ENCODE measurements at places on chromosomes 6 and 20.

DNA sequence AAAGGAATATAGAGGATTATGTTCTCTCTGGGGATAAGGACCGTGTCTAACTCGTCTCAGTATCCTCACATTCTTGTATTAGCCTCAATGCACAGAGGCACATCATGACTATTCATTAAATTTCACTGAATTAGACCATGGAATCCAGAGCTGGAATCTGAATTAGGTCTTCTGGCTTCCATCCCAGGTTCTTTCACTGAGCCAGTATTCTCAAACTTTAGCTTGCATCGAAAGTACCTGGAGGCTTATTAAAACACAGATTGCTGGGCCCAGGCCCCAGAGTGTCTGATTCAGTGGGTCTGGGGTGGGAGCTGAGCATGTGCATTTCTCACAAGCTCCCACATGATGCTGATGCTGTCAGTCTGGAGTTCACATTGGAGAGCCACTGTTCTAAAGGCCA lies 142.0 kb downstream of the UST start:
- no peak for DNase-seq

DNA sequence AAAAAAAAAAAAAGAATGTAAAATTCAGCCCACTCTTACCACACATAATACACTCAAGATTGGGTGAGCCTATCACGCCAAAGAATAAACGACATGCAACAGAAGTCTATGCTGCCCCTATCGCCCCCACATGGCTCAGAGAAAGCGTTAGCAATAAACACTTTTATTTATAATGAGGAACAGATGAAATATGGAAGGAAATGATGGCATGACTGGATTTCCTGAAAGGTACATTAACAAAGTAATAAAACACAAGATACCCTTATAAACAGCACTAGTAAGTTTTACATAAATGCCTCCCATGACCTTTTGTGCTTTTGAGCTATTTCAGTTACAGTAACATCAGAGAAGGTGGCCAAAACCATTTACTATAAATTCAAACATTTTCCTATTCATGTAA lies 71.4 kb upstream of the SCAF8 start:
- DNase-seq, result no peak

DNA sequence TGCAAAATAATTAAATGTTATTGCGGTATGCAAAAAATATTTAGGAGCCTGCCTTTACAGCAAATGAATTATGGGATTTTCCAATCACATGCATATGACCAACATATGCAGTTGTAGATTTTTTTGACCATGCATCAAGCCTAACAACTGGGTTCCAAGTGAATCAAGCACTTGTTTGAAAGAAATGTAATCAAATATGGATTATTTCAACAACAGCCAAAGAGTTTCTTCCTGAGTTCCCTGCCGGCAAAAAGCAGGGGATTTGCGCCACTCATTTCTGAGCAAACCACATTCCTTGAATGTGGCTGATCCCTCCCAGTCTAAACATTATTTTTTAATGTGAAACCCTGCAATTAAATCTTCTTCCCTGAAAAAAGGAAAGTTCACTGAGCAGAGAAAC lies 100.1 kb upstream of the ADTRP start:
- DNase-seq, result no peak

GRCh38 chr6:70413992-70414494 lies 735 bp downstream of the FAM135A start:
- no peak for DNase-seq

GRCh38 chr6:150730801-150731457 lies 131.2 kb downstream of the PLEKHG1 start:
- no peak for DNase-seq

DNA sequence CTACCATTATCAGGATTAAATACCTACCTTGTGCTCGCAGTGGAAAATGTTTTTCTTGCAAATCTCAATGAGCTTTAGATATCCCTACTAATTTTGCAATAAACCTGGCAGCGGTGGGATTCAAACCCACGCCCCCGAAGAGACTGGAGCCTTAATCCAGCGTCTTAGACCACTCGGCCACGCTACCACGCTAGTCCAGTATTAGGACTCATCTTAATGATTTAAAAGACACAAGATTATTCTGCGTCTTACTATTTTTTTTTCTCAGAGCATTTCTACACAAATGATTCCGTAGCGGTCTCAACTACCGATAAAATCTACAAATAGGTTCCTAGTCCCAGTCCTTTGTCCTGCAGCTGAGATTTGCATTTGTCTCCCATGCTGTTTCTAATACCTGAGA lies 35.2 kb upstream of the ZSCAN23 start:
- DNase-seq, result no peak

DNA sequence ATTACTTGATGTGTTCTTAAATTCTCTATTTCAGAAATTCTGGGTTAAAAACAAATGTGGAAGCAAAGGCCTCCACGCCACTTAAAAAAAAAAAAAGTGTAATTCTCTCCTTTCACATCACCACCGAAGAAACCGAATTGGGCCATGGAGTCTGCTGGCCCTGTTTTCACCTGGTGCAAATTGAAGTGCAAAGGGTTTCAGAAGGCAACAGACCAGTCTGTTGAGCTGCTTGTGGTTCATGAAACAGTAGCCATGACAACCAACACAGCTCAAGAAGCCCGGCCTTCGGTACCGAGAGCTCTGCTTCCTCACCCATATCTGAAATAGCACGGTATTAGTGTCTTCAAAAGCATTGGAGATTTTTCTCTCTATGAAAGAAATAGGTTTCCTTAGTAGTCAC lies 63.1 kb downstream of the GMPR start:
- DNase-seq, result no peak

- no peak for DNase-seq
Observed at GRCh38 chr20:32115211-32115767, 5.8 kb downstream of the TM9SF4 start.

GRCh38 chr6:34357937-34358336 lies 34.5 kb downstream of the NUDT3 start:
- no peak for DNase-seq

GRCh38 chr20:63378626-63379025 lies 17.5 kb upstream of the CHRNA4 start:
- no peak for DNase-seq

DNA sequence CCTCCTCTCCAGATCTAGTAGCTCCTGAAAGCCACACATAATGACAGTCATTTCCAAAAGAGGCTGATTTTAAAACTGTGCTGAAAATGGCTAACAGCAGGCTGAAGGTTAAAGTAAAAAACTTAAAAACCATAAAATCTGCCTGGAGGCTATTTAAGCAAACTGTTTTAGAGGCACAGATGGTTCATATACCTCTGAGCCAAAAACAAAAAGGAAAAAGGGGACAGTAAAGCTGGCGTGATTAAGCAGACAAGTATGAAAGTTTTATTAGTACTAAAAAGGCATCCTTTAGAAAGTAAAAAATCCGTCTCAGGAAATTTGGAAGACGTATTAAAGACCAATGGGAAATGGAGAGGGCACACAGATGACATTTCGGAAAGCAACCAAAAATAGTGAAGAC lies 55.8 kb downstream of the SOBP start:
- no peak for DNase-seq

GRCh38 chr20:53847139-53847836 lies 223.1 kb downstream of the BCAS1 start:
- no peak for DNase-seq

- DNase-seq, result no peak
Observed at GRCh38 chr6:106783640-106784566, 154.5 kb downstream of the QRSL1 start.

DNA sequence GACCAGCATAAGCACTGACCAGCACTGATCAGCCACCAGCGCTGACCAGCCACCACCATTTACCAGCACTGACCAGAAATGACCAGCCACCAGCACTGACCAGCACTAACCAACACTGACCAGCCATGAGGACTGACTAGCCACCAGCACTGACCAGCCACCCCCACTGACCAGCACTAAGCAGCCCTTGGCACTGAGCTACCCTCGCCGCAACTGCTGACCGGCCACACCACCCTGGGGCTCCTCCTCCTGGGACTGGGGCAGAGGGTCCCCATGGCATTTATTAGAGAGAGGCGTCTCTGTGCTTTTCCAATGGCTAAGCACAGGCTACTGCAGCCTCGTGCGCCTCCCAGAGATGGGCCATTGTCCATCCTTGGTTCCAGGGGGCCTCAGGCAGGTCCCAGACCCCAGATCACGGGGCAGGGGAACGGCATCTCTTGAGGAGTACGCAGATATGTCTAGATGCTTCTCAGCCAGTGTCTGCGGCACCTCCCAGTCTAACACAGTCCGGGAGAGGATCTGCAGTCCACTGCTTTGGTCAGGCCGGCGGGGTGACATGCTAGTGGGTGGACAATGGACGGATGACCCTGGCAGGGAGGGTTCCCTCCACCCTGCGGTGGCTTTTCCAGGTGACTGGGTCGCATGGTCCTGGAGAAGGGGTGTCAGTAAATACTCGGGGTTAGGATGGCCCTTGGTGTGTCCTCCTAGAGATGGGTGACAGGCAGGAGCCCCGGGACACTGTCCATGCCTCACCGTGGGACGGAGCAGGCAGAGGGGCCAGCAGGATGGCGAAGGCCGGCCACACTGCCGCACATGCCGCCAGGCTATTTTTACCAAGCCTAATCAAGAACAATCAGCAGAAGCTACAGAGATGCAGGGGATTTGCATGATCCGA lies 168.0 kb downstream of the TAF4 start:
- no peak for DNase-seq

DNA sequence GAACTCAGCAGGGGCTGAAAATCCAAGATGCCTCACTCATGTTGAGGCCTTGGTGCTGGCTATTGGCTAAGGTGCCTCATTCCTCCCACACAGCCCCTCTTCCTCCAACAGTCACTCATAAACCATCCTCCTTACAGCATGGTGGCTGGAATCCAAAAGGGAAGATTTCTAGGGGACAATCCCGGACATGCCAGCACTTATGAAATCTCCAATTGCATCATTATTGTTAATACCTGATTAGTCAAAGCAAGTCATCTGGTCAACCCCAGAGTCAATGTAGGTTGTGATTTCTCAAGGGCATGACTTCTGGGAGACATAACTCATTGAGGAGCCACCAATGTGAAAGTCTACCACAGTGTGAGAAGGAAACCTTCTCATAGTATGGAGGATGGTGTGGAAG lies 506.6 kb upstream of the NOX3 start:
- no peak for DNase-seq

- DNase-seq, result no peak
Observed at GRCh38 chr6:118288355-118289124, 259.6 kb upstream of the PLN start.

DNA sequence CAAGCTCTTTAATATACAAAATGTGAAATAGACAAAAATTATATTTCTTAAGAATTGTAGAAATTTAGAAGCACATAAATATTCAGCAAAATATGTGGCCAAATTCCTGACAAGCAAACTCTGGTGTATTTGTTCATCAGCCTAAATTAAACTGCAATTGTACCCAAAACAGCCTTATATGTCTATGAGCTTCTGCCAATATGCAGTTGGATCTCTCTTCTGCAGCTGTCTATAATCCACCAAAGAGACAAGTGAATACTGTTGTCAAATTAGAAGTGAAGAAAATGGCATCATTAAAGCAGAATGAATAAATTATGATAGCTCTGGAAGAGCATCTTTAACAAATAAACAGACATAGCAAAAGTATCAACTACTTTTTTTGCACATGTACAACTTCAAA lies 755.7 kb downstream of the GRIK2 start:
- DNase-seq, result no peak

DNA sequence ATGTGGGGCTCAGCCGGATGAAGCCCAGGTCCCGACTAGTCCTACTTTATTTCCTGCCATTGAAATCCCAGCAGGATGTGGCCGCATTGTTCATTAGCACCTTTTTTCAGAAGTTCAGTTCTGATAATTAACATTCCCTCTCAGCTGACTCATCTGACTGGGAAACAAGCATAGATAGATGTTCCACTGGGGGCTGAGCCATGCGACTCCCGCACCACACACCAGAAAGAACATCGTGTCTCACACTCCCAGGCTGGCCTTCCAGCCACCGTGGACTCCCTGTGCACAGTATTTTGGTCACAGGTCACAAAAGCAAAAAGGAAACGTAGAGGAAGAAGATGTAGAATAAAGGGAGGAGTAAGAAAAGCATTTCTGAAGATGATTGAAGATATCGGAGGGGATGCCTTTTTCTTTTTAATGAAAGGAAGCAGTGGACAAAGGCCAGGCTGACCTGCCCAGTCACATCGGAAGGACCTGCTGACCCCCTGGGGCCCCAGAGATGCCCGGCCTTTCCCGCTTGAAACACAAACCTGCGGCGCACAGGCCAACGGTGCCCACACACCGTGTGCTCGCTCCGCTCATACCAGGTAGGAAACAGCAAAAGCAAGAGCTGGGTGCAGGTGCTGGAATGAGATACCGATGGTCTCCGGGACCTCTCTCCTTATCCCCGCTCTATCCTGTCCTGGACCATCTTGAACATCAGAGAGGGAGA lies 11.8 kb downstream of the RPS6KA2 start:
- no peak for DNase-seq

DNA sequence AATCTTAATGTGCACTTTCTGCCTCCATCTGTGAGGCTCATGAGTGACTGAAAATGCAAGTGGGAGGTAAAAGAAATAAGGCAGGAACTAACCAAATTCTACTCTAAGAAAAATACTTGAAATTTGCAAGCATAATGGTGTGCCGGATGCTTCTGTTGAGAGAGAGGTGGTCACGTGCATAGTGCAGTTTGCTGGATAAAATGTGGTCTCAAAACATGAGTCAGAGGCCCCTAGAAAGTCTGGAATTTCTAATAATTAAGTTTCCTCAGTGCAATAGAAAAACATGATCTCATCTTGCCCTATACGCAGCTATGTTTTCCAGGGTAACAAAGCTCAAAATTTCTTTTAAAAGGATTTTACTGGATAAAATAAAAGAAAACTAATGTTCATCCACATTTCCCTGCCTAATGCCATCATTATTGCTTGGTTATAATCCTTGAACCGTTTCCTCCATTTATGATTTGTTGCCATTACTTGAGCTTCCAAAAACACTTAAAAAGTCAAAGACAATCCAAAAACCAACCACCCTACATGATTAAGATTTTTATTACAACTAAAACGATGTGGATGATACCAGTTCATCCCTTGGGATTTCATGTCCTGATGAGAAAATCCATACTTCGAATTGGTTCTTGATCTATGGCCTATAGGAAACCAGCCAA lies 351.7 kb upstream of the ARID1B start:
- DNase-seq, result no peak

DNA sequence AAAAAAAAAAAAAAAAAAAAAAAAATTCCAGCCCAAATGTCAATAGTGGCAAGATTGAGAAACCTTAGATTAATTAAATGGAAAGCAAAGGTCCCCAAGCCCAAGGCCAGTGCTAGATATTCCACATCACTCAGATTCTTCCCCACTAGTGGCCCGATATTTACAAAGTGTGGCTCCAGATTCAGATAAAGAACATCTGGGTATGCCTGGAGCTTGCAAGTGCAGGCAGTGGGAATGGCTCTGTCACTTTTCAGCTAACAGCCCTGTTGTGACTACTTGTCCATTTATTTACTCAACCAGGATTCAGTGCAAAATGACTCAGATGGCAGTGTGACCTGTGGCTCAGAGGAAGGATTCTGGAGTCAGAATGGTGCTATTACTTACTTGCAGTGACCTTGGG lies 8.2 kb upstream of the KCNB1 start:
- DNase-seq, result no peak

GRCh38 chr20:6140947-6141346 lies 18.1 kb upstream of the FERMT1 start:
- no peak for DNase-seq

- peak; percentile 35 for DNase-seq
Observed at GRCh38 chr6:105994118-105994590, 92.0 kb upstream of the PRDM1 start.
